ENCODE measurements at places on chromosomes 7 and 10.
A peak's percentile ranks its signal among the peaks of the same experiment; 100 is the strongest.

GRCh38 chr7:75938921-75939320, 24.0 kb downstream of the POR start:
- no peak overlapping the region for H3K27ac ChIP-seq
- no peak overlapping the region for H3K4me3 ChIP-seq
- peaks cover 9% of the 10 kb centered on the region for H3K36me3 ChIP-seq
- peaks cover 2% of the 10 kb centered on the region for H3K4me1 ChIP-seq
- DNase-seq = no peak

DNA sequence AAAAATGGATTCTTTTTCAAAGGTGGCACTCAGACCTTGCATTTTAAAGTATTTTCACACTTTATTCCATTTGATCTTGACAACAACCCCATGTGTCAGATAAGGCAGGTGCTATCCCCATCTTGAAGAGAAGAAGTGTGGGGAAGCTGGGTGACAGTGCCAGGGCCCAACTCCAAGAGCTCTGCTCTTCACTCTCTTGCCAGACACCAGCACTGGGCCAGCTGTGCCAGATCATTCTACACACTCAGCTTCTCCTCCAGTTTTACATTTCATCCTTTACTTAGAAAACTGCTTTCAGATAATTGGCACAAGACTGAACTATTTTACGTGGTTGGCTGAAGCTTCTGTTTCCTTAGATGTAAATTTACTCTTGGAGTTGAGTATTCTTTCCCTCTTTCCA, 64.4 kb downstream of the ENO4 start:
- no peak overlapping the region for H3K27ac ChIP-seq
- no peak overlapping the region for H3K4me3 ChIP-seq
- H3K27me3 ChIP-seq = peaks cover 1% of the 10 kb centered on the region
- H3K36me3 ChIP-seq = no peaks in the 10 kb centered on the region
- no peaks in the 10 kb centered on the region for H3K4me1 ChIP-seq
- no peak for DNase-seq

- no peaks in the 10 kb centered on the region for H3K27me3 ChIP-seq
- H3K4me1 ChIP-seq = no peaks in the 10 kb centered on the region
- H3K27ac ChIP-seq = no peak overlapping the region
- no peak for DNase-seq
- no peak overlapping the region for H3K4me3 ChIP-seq
These were observed 286.6 kb upstream of the NRP1 start for GRCh38 chr10:33621101-33621500.

GRCh38 chr7:142883571-142884285, 1.8 kb downstream of the TRPV6 start:
- H3K36me3 ChIP-seq = no peaks in the 10 kb centered on the region
- H3K27ac ChIP-seq = no peak overlapping the region
- peaks cover 15% of the 10 kb centered on the region for H3K27me3 ChIP-seq
- DNase-seq = no peak

GRCh38 chr7:78769481-78770101, 683.9 kb downstream of the MAGI2 start:
- H3K4me3 ChIP-seq = no peak overlapping the region
- no peaks in the 10 kb centered on the region for H3K4me1 ChIP-seq
- H3K27ac ChIP-seq = no peak overlapping the region

DNA sequence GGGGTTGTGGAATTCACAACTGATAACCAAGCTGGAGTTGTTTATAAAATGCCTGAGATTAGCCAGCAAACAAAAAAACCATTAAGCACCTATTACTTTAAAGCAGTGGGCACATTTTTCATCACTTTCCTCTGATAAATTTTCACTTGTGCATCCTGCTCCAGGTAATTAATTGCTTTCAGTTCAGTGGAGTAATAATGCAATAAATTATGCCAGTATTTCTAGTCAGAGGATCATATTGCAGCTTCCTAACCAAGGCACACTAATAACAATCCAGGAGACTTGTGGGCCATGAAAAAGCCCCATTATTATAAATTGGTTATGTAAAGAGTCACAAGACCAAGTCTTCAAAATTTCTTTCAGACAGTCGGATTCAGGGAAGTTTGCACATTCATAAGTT, 193.2 kb downstream of the LRMDA start:
- peaks cover 1% of the 10 kb centered on the region for H3K27me3 ChIP-seq
- H3K4me3 ChIP-seq = no peak overlapping the region
- no peaks in the 10 kb centered on the region for H3K36me3 ChIP-seq

DNA sequence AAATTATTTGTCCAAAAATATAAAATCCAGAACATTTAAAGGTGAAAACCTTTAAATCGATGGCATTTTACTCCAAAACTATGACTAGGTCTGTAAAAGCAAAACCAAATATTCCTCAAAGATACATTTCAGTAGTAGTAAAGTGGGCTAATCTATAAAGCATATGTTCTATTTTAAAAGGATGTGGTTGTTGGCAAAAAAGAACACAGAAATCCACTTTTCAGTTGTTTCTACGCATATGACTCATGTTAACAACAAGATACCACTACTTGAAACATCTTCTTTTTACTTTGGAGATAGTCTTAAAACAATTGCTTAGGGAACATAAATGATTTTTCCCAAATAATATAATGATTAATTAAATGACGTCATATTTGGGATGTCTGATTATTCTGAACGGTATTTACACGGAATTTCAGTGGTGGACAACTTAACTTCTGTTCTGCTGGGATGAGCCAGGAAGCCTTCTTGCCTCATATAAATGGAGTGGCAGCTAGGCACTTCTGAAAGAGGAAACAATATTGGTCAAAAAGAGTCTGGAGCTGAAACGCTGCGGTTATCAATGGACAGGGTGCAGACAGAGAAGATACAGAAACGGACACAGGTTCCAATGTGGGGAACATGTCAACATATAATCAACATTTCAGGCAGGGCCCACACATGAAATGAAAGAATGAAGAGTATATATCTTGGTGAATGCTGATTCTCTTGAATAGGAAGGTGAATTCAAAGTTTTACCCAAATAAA, 78.5 kb downstream of the ETV1 start:
- H3K36me3 ChIP-seq = no peaks in the 10 kb centered on the region
- no peaks in the 10 kb centered on the region for H3K4me1 ChIP-seq
- no peak overlapping the region for H3K4me3 ChIP-seq
- H3K27me3 ChIP-seq = no peaks in the 10 kb centered on the region

DNA sequence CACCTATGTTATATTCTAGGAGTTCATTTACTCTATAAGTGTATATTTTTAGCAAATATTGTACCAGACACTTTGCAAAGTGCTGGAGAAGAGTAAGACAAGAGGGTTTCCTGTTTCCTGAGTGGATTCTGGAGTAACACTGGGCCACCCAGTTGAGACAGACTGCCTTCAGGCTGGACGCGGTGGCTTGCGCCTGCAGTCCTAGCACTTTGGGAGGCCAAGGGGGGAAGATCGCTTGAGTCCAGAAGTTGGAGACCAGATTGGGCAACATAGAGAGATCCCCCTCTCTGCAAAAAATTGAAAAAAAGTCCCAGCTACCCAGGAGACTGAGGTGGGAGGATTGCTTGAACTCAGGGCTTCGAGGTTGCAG, 772 bp upstream of the ZSCAN25 start:
- H3K4me3 ChIP-seq = peak overlapping the region; percentile 99
- H3K4me1 ChIP-seq = peaks cover 18% of the 10 kb centered on the region
- H3K27me3 ChIP-seq = no peaks in the 10 kb centered on the region
- H3K36me3 ChIP-seq = peaks cover 11% of the 10 kb centered on the region
- no peak overlapping the region for H3K27ac ChIP-seq
- DNase-seq = no peak

DNA sequence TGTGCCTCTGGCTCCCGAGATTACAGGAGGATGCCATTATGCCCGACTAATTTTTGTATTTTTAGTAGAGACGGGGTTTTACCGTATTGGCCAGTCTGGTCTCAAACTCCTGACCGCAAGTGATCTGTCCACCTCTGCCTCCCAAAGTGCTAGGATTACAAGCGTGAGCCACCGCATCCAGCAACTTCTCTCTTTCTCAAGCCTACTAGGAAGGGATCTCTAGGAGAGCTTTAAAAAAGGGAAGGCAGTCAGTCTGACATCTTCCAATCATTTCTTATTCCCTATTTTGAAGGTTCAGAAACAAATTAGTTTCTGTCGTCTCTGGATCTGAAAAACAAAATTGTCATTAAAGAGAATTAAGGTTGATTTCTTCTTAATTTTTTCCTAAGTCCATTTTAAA, 2.5 kb upstream of the TMEM26 start:
- peaks cover 6% of the 10 kb centered on the region for H3K4me1 ChIP-seq
- no peak overlapping the region for H3K27ac ChIP-seq
- H3K27me3 ChIP-seq = peaks cover 10% of the 10 kb centered on the region
- H3K36me3 ChIP-seq = no peaks in the 10 kb centered on the region
- no peak for DNase-seq

DNA sequence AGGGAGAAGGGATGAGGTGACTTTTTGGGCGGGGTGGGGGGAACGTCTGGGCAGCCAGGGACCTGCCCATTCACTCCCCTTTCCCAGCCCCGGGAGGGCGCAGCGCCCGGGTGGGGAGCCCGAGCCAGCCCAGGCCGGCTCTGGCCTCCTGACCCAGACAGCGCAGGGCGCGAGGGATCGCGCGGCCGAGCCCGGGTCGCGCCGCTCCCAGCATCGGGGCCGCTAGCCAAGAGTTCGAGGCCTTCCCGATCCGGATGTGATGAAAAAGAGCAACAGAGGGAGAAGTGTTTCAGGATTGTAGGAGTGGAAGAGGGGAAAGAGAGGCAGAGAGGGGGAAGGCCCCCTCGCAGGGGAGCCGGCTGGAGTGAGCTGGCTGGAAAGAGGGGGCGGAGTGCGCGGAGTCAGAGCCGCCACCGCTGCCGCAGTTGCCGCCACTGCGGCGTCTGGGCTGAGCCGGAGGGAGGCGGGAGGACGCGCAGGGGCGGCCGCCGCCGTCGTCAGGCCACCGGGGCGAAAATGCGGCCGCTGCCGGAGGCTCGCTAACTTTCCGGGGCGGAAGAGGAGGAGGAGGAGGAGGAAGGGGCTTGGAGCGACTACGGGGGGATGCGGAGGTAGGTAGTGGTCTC, at the start of gene MDFIC:
Gene MDFIC, plus strand, starts transcription at position 69 of the 626 bp plus-strand sequence. CDS start 940 bp downstream, outside the sequence.
- no peaks in the 10 kb centered on the region for H3K27me3 ChIP-seq
- H3K36me3 ChIP-seq = peaks cover 1% of the 10 kb centered on the region
- peak within 1 kb of the TSS; percentile 99 for H3K4me3 ChIP-seq
- H3K4me1 ChIP-seq = peaks cover 34% of the 10 kb centered on the region

DNA sequence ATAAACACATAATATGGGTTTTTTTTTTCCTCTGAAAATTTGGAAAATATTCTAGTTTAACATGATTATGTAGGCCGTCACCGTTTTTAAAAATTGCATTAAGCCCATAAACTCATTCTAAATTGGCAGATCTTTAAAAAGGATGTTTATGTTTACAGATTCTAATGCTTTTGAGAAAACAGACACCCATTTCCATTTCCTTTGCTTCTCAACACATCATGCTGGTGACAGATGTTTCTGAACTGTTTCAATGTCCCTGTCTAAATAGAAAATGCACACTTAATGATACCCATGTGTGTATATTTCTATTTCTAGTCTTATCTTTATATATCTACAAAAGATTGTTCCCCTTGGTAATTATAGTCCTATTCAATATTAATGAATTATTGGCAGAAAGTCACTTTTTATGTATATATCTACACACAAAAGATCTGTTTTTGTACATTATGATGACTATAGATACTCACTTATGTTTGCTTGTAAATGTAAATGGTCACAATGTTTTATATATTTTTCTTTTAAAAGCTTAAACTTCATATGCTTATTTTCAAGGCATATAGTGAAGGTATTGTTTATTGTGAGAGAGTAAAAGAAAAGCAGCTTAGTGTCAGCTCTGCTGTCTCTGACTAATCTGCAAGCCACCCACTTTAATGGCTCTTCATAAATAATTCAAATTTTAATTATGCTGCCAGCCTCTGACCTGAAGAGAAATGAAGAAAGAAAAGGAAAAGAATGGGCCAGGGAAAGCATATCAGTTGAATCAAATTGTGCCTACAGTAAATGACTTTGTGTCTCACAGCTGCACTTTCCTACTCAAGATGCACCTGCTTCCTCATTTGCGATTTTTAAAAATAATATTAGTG, 179.4 kb downstream of the CACNA2D1 start:
- no peak overlapping the region for H3K4me3 ChIP-seq
- no peak for DNase-seq
- H3K27ac ChIP-seq = no peak overlapping the region
- H3K4me1 ChIP-seq = no peaks in the 10 kb centered on the region
- H3K36me3 ChIP-seq = no peaks in the 10 kb centered on the region

DNA sequence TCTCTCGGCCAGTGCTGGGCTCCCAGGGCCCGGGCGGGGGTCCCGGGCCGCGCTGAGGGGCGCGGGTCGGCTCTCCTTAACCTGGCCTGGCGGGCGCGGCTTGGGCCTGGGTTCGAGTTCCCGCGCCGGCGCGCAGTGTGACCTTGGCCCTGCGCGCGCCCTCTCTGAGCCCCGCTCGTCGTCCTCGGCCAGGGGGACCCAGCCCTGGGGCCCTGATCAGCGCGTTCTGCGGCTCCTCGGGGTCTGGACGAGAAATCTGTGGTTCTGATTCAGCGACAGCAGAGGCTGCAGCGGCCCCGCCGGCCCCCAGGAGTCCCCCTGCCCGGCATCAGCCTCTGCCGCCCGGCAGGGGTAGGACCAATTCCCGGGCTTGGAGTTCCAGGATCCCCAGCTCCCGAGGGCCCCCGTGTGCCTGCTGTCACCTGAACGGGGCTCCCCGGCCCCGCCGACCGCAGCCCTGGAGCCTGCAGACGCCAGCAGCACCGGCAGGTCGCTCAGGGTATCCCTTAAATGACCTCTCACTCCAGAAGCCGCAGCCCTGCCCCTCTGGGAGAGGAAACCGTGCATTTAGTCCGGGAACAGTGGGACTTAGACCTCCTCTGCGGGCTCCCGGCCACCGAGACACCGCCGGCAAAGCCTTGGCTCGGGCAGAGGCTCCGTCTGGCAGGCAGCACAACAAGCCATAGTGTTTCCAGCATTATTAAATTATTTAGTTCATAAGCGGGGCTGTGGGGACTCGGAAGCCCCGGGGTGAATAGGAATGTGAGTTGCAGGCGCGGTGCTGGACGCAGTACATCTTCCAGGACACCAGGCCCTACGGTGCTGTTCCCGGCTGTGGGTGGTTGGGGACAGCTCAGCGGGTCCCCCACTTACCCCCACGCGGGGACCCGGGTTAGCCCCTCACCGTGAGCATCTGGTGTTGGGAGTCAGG, 572 bp downstream of the CHST12 start:
- peaks cover 35% of the 10 kb centered on the region for H3K4me1 ChIP-seq
- H3K27ac ChIP-seq = peak overlapping the region; percentile 38
- H3K27me3 ChIP-seq = no peaks in the 10 kb centered on the region
- H3K4me3 ChIP-seq = peak overlapping the region; percentile 65

DNA sequence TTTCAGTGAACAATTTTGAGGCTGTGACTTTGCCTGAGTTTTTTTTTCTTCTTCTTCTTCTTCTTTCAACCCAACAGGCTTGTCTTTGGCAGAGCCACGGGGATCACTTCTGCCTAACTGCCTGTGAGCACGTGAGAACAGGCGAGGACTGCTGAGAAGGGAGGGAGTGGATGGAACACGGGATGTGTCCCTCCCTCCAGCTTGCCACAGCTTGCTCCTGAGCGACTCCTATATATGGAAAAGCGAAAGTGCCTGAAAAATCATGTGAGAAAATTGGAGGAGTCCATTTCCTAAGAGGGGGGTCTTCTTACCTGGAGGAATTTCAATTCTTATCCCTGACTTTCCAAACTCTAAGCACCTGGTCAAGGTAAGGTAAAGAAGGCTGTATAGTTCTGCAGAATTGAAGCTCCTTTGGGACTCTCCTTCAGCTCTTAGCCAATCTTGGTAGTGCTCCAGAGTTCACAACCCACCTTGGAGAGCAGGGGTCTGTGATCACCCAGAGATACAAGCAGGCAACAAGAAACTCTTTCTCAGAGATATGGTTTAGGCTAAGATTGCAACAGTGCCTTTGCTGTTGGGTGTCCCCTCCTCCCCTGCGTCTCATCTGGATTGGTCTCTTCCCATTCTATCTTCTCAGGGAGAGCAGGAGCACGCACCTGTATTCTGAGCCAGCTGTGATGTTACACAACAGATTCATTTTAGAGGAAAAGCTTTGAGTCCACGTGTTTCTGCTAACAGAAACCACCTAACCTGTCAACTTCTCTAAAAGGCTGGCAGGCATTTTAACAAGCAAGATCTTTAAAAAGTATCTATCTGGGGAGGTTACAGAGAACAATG, at the start of gene MAT1A:
Gene MAT1A, minus strand, starts transcription at position 208 of the 837 bp plus-strand sequence. CDS start 235 bp downstream, outside the sequence.
- H3K27ac ChIP-seq = no peak within 1 kb of the TSS
- no peak for DNase-seq
- H3K36me3 ChIP-seq = no peaks in the 10 kb centered on the region

All from memory B cell (primary cell).